ENCODE measurements at places on chromosomes 7 and 10.

GRCh38 chr7:3568516-3568915 lies 267.5 kb downstream of the SDK1 start:
- no peak for DNase-seq

- no peak for DNase-seq
Measured at GRCh38 chr7:34133983-34134782, 228.8 kb downstream of the BMPER start.

- DNase-seq = no peak
Measured at GRCh38 chr7:117208257-117208656, 114.6 kb downstream of the WNT2 start.

- no peak for DNase-seq
Measured at GRCh38 chr10:33412653-33413361, 78.3 kb upstream of the NRP1 start.

DNA sequence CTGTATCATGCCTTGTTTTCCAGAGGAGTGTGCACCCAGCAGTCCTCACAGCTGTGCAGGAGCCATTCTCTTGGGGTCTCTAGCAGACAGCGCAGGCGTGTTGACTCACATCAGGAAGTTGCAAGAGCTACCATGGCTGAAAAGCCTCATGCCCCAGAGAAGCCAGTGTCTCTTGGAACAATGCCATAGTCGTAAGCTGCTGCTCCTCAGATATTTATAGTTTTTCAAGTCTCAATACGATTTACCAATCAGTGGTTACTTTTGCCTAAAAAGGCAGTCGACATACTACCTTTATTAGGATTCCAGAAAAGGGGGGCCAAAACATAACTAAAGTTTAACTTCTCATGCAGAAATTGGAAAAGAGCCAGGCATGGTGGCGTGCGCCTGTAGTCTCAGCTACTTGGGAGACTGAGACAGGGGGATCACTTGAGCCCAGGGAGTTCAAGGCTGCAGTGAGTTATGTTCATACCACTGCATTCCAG lies 407.7 kb downstream of the PARD3 start:
- no peak for DNase-seq

- no peak for DNase-seq
Measured at GRCh38 chr7:131897016-131897789, 340.8 kb upstream of the PODXL start.

- no peak for DNase-seq
Measured at GRCh38 chr10:1205450-1206030, 149.4 kb downstream of the WDR37 start.

DNA sequence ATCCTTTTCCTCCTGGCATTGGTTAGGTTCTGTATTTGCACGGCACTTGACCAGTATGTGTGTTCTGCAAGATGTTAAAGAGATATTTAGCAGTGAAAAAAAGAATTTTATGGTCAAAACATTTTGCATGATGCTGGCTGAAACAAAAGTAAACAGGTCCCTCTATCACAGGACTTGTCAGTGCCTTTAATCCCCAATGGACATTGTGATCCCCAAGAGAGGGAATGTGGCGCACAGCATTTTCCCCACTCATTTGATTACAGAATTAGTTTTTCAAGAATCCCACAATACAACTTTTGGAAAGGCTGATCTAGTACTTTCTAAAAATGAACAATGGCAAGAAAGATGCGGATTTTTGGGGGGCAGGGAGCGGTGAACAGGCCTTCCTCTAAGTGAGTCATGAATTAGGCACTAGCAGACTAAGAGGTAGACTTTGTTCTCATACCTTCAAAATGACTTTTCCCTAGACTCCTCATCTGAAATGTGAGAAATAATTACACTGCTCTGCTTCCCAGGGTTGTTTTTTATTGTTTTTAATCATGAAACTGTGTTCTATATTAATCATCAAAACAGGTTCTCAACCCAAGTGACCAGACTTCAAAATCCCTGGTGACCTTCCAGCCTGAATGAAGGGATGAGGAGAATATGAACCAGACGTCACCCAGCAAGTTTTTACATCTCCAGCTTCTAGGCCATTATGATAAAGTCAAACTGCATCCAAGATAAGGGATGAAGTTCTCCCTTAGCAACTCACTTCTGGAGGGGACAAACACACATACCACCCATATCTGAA lies 8.6 kb downstream of the FBXW4 start:
- no peak for DNase-seq

DNA sequence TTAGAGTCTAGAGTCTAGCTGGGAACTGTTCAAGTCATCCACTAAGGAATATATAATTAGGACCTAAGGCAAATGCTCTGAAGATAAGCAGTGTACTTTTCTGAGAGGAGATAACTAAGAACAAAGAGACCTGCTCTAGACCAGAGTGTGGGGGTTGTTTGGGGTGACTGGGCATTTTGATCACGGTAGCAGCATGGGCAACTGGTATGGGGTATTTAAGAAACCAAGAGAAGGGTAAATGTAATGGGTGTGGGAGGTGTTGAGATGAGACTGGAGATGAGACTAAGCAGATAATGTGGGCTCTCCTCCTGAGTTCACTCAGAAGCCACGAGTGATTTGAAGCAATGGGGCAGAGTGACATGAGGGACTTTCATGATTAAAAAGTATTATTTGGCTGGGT lies 1082.9 kb downstream of the GATA3 start:
- peak; percentile 11 for DNase-seq

DNA sequence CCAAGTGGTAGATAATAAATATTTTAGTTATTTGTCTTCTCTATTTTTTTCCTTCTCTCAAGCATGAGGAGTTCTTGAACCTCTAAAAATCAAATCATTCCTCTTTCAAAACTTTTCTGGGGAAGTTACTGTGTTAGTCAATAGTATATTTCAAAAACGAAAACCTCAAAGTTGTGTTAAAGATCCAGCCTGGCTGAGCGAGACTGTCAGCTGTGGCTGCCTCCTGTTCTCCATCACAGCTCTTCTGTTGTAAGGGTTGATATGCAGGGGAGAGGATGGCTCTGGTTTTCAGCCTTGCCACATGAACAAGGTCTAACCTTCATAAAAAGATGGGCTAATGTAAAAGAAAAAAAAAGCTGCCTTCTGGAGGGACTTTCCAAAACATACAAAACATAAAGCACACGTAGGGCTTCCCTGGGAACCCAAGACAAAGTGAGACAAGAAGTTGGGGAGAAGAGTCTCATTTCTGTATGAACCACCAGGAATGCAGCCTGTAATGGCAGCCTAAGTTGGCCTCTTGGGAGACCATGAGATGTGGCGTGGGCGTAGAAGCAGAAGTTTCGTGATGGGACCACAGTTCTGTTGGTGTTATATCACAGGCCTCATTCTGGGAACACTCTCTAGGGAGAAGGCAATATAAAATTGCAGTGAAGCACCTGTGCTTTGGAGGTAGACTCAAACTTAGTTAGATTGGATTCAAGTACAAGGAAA lies 77.9 kb upstream of the FHIP2A start:
- DNase-seq = no peak

DNA sequence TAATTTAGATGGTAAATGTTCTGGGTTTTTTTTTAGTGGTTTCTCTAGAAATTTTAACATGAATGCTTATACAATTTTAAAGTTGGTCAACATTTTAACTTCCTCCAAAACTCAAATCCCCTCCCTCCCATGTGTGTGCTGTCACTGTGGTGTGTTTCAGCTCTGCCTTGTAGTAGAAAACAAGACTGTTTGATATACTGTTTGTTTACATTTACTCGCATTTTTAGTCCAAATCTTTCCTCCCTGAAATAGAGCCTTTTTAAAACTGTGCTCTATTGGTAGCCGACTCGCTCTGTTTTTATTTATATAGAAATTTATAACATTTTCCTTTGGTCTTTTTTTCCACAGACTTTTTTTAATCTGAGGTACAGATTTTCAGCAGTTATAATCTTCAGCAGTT lies 19.3 kb downstream of the PROSER2 start:
- no peak for DNase-seq

DNA sequence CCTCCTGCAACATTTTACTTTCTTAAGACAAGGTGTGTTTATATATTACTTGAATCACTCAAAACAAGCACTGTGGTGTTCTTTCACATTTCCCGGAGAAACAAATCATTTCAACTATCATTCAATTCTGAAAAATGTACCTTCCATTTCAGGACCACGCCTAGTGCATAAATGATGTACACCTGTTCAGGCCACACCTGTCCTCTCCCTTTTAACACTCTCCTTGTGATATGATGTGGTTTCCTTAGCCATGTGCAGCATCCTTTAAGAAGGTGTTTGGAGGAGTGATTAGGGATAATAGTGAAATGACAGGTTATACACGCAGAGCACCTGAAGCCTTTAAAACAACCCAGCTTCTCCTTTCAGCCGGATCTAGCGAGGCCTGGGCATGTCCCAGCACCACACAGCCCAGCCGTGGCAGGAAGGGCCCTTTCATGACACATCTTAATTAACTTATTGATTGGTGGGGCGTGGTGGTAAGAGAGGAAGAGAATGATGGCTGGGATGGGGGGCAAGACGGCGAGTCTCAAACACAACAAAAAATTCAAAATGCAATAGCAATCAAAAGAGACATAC lies 26.9 kb downstream of the ABLIM1 start:
- no peak for DNase-seq

- DNase-seq = no peak
Measured at GRCh38 chr7:70782796-70783195, 349.1 kb upstream of the GALNT17 start.

GRCh38 chr10:4586776-4587175 lies 239.2 kb upstream of the AKR1E2 start:
- no peak for DNase-seq

GRCh38 chr10:124604214-124605000 lies 139.8 kb downstream of the FAM53B start:
- no peak for DNase-seq

GRCh38 chr10:4333459-4333894 lies 492.5 kb upstream of the AKR1E2 start:
- DNase-seq = no peak

GRCh38 chr10:53579773-53580172 lies 807.2 kb upstream of the MBL2 start:
- no peak for DNase-seq

GRCh38 chr7:151775547-151776443 lies 101.1 kb downstream of the PRKAG2 start:
- no peak for DNase-seq

GRCh38 chr10:132356621-132357195 lies 24.7 kb downstream of the LRRC27 start:
- DNase-seq = no peak

- DNase-seq = no peak
Measured at GRCh38 chr10:69864321-69864720, 62.6 kb downstream of the COL13A1 start.

DNA sequence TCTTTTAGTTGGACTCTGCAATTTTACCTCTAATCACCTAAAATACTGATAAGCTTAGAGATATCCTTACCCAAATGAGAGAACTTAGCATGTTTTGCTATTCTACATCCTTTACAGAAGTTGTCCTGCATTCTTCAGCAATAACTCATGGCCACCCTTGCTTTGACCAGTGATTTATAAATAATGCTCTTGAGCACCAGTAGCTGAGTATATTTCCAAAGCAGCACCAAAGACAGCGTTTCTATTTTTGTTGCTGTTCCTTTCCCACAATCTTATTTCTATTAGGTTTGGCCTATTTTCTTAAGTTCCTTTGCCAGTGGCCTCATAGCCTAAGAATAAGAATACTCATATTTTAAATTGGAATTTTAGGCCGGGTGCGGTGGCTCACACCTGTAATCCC lies 15.0 kb downstream of the ARPC1A start:
- DNase-seq = no peak

DNA sequence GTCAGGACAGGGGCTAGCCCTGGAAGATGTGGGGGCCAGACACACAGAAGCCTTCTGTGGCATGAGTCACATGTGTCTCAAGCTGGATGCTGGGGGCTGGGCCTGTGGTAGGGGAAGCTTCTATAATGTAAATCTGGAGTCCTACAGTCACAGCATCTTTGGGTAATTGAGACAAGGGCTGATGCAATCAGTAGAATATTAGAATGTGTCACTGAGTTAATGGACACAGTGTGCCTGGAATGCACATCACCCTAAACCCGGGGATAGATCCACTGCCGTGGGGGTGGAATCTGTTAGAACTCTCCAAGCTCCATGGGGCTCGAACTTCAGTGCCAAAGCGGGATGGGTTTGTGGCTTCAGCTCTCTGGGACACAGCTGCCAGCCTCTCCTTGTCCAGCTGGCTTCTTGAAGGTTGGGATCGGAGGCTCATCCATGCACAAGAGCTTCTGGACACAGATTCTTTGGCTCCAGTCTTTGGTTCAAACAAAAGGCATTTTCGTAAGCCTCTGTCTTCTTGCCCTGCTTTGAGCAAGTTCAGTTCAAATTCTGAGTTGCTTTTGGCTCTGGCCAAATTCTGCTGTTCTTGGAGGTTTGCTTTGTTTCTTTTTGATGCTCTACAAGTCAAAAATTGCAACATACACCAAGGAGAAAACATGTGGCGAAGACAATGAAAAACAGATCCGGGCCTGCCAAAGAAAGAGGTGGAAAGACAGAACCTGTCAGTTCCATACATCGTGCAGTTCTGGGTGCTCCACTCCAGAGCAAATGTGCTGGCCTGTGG lies 194.8 kb upstream of the ZNF32 start:
- no peak for DNase-seq

DNA sequence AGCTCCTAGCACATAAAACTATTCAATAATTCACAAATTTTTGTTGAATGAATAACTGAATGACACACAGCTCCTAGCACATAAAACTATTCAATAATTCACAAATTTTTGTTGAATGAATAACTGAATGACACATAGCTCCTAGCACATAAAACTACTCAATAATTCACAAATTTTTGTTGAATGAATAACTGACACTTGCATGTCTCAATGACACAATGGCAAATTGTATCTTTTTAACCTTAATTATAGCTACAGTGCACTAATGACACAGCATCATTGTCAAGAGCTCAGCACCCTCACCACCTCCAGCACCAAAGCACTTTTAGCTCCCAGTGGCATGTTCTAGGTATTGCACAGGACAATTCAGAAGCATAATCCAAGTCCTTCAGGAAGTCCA lies 131.6 kb downstream of the PDE1C start:
- DNase-seq = no peak

DNA sequence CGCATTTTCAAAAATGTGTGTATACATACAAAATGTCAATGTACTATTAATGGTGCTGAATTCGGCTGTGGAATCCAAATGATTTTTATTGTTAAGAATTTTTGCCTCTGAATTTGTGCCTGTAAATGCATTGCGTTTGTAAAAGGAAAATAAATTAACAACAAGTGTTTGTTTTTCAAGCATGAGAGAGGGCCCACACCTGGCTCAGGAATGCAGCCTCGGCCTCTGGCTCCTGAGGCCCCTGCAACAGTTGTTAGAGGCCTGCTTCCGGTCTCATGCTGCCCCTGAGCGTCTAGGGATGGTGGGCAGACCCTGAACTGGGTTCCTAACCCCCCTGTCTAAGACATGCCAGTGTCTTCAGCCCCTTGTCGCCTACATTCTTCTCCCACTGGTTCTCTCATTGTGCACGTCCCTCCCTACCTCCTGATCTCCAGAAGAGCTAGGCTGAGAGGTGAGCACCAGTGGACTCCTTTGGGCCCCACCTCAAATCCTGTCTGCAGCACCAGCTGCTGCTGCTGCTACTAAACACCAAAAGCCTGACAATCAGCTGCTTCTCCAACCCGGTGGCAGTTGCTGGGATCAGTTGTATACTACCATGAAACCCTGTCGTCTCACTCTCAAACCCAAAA lies 1.9 kb upstream of the BTBD16 start:
- DNase-seq = no peak
